ENCODE measurements at places on chromosomes 12 and 14. TPM values are rescaled to one million over a fixed set of nuclear protein-coding genes. Genes with fewer than 3 reads are reported as not detected.

DNA sequence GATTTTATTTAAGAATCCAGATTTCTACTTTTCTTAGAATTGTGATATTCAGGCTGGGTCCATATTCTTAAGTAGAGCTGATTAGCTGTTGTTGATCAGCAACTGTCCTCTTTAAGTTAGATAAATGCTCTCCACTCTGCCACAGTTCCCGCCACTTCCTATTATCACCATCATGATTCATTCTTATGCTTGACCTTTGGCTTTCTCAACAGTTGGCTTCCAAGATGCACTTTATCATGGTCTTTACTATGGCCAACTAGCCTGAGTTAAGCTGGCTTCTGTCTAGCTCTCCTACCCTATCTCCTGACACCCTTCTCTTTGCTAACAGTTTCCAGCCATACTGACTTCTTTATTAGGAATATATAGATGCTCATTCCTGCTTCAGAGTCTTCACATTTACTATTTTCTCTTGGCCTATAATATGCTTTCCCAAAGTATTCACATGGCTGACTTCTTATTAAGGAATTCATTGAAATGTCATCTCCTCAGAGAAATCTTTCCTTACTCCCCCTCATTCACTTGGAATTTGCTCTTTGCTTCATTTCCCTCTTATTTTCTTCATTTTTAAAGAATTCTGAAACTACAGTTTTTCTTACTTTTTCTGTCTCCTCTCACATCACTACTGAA, 149.0 kb upstream of the IGF1 start:
- no peak for DNase-seq
- H3K4me1 ChIP-seq = no peaks in the 10 kb centered on the region
- no peaks in the 10 kb centered on the region for H3K27me3 ChIP-seq
- no peaks in the 10 kb centered on the region for H3K36me3 ChIP-seq
- no peak overlapping the region for H3K27ac ChIP-seq

GRCh38 chr12:112447106-112447505, 28.4 kb downstream of the PTPN11 start:
- H3K4me1 ChIP-seq = peaks cover 6% of the 10 kb centered on the region
- H3K36me3 ChIP-seq = peaks cover 22% of the 10 kb centered on the region
- no peaks in the 10 kb centered on the region for H3K27me3 ChIP-seq
- H3K4me3 ChIP-seq = no peak overlapping the region

GRCh38 chr14:102868956-102869547, 53.4 kb upstream of the AMN start:
- DNase-seq = no peak
- H3K4me1 ChIP-seq = peaks cover 50% of the 10 kb centered on the region
- no peaks in the 10 kb centered on the region for H3K27me3 ChIP-seq
- peak overlapping the region; percentile 12 for H3K27ac ChIP-seq

- H3K27ac ChIP-seq = no peak overlapping the region
- peaks cover 7% of the 10 kb centered on the region for H3K4me1 ChIP-seq
- no peaks in the 10 kb centered on the region for H3K36me3 ChIP-seq
- DNase-seq = no peak
- no peak overlapping the region for H3K4me3 ChIP-seq
These were observed 821.0 kb downstream of the TMEM121 start for GRCh38 chr14:106347291-106347778.

DNA sequence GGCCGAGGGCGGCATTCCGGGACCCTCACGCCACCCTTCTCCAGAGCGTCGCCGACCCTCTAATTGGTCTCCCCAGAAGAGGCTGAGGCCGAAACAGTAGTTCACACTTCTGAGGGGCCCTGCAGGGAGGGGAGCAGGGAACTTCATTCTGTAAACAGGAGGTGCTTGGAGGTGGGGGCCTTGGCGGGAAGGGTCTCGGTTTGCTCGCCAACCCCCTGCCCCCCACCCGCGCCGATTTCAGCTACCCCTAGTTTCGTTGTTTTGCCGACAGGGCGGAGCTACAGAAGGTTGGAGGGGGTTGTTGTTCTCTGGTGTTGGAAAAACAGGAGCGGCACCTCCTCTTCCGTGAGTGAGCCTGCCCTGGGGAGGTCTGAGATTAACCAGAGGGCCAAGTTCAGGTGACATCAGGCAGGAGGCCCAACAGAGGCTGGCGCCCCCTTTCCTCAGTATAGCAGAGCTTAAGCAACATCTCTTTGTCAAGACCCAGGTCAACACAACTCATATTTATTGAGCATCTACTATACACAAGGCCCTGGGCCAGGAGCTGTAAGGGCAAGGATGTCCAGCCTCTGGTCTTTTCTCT, 682 bp downstream of the ERBB3 start:
- H3K4me3 ChIP-seq = peak overlapping the region; percentile 88
- DNase-seq = no peak
- no peaks in the 10 kb centered on the region for H3K36me3 ChIP-seq
- H3K27ac ChIP-seq = no peak overlapping the region
- peaks cover 19% of the 10 kb centered on the region for H3K27me3 ChIP-seq
- peaks cover 4% of the 10 kb centered on the region for H3K4me1 ChIP-seq

DNA sequence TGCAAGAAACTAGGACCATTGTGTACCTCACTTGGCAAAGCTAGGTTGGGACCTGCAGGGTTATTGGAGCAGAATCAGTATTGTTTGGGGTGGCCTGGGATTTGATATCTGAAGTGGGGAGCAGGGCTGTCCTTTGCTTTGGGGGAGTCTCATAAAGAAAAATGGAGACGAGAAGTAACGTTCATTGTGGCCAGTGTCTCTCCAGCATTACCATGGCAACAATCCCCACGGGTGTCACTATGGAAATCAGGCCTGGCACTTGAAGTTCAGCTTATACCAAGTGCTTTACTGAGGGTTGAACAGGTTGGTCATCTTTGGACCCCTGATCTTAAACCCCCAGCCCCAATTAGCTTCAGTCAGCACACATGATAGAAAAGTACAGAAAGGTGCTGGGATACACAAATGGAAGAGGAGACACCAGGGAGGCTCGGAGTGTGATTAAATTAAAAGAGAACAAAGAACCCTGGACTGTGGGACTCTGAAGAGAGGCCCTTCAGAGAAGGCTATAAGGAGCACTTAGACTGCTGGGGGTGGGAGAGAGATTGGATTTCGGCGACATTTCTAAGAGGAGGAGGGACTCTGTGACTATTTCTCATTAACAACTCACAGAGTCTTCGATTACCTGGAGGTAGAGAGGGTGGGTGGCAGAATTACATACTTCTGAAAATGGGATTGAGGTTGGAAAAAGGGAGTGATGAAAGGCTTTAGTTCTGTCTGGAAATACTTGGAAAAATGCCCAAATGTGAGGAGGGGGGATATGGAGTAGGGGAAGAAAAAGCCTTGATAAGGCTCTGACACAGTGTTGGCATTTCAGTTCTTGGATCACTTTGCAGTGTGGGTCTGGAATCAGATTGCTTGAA, 3.7 kb downstream of the KIF5A start:
- peaks cover 9% of the 10 kb centered on the region for H3K27me3 ChIP-seq
- no peak overlapping the region for H3K4me3 ChIP-seq
- no peak overlapping the region for H3K27ac ChIP-seq
- no peaks in the 10 kb centered on the region for H3K36me3 ChIP-seq
- peaks cover 34% of the 10 kb centered on the region for H3K4me1 ChIP-seq
- no peak for DNase-seq

GRCh38 chr12:77894556-77894955, 63.9 kb downstream of the NAV3 start:
- H3K4me1 ChIP-seq = no peaks in the 10 kb centered on the region
- H3K36me3 ChIP-seq = no peaks in the 10 kb centered on the region
- H3K4me3 ChIP-seq = no peak overlapping the region
- H3K27me3 ChIP-seq = no peaks in the 10 kb centered on the region
- no peak overlapping the region for H3K27ac ChIP-seq

GRCh38 chr12:63924781-63925180, 80.3 kb downstream of the SRGAP1 start:
- H3K4me1 ChIP-seq = no peaks in the 10 kb centered on the region
- DNase-seq = no peak
- no peak overlapping the region for H3K27ac ChIP-seq
- peaks cover 9% of the 10 kb centered on the region for H3K27me3 ChIP-seq
- H3K4me3 ChIP-seq = no peak overlapping the region

Gene AQP2
- total RNA-seq = not detected

Gene FAM181A
- not detected for total RNA-seq

Gene SERPINA10
- not detected for total RNA-seq

Gene GSC
- total RNA-seq = not detected

All from activated T-cell treated with anti-CD3 and anti-CD28 coated beads, Interleukin-2, amount 50 U/mL, for 72 hours (primary cell).